ENCODE measurements at places on chromosomes 12 and 14.

DNA sequence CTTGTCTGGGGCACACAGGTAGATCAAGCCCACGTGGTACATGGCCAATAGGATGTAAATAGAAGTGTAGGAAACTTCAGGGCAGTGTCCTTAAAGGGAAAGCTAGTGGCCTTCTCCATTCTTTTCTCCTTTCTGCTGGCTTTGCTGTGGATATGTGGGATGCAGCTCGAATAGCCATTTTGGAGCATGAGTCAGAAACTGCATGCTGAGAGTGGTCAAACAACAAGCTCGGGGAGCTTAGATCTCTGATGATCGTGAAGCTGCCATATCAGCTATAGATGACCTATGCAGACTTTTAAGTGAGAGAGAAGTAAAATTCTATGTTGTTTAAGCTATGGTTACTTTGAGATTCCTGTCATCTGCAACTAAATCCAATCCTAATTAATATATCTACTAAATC lies 241.3 kb upstream of the DAAM1 start:
- no peak for DNase-seq

DNA sequence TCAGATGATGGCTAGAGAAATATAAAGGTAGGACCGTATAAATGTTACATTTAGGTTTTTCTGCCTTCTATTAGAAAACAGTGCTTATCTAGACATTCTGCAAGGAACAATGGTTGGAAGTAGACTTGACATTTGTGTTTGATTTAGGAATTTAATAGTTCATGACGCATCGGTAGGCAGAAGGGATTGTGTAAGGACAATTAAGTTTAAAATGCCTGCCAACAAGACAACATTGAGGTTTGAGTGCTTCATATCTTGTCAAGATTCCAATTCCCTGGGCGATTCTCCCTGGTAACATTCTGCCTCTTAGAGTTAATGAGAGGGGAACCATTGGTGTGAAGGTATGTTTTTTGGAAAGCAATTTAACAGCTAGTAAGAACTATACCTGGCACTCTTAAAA lies 186.8 kb upstream of the RBM19 start:
- peak; percentile 52 for DNase-seq

DNA sequence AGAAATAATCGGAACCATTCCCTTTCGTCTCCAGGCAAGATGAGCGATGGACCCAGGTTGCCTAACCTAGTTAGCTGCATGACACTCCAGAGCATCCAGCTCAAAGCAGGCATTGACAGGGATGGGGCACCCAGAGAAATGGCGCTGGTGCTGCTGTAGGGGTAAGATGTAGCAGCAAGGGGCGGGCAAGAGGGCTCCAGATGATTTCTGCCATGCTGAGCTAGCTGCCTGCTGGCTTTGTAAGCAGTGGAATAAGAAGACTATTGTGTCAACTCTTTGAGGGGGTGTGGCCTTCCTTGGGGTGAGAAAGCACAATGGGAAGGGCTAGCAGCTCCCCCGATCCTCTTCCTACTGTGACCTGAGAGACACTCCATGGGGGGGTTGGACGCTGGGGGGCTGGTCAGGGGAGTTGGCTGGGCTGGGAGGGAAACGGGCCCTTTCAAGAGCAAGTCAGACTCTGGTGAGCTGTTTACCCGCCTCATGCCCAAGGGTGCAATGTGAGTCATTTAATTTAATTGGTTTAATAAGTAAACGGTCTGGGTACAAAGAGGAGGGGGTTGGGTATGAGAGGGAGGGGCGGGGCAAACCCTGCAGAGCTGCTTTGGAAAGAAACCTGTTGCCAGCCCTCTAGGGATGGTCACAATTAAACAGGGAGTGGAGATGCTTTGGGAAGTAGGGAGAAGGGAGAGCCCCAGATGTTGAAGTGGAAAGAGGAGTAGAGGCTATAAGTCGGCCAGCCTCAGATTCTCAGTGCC lies 50.5 kb downstream of the B4GALNT3 start:
- DNase-seq: no peak

DNA sequence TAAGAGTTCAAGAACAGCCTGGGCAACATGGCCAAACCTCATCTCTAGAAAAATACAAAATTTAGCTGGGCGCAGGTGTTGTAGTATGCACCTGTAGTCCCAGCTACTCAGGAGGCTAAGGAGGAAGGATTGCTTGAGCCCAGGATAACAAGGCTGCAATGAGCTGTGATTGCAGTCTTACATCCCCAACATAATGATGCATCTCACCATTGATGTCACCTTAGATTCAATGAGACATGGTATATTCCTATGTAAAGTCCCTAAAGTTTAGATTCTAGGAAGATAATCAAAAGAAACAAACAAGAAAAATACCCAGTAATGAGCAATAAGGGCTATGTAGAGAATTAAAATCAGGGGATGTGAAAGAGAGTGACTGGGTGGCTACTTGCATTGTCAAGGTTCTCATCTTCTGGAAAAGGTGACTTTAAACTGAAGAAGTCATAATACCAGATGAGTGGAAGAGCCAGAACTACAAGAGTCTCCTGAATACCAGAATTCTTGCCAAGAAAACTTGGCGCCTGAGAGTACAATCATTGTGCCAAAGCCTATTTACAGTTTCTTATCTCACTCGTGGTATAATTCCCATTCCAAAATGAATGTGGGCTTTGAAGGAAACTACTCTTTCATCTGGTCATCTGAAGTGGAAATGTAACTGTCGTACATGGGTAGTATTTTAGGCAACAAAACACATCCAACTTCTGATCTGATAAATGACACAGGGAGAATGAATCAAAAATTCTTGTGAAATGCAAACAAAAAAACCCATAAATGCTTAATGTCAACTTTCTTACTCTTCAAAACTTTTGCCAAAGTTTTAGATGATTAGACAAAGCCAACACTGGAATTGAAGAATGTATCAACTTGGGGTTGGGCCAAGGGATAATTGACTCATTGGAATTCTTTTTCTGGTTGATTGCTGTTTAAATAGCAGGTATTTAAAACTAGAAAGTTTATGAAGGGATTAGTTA lies 81.1 kb upstream of the ST8SIA1 start:
- DNase-seq: peak; percentile 1

DNA sequence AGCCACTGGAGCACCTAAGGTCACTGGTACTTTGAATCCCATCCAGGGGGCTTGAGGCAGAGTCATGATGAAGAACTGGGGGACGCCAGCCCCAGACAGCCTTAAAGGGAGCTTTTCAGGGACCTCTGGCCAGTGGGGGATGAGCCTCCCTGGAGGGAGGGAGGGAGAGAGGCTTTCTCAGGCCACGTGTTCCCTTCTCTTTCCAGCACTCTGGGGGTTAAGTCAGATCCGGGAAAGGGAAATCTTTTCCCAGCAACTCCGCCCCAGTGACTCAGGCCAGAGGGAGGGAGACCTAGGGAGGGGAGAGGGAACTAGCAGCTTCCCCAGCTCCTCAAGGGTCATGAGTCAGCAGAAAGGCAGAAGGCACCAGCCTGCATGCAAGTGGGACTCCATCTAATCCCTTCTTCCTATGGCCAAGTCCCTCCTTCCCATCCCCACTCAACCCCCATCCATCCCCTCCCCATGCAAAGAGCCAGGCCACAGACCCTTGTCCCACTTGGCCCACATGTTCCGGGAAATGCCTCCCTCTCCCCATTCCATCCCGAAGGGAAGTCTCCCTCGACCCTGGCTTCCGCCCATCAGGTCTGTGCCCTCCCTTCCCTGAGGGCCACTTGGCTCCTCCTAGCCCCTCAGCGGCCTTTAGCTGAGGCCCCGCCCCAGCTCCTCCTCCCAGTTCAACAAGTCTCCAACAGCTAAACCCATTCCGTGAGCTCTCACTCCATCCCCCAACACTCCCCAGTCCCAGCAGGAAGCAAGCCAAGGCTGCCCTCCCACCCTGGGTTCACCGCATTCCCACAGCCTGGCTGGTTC lies 5.6 kb downstream of the TNFRSF1A start:
- peak; percentile 99 for DNase-seq

DNA sequence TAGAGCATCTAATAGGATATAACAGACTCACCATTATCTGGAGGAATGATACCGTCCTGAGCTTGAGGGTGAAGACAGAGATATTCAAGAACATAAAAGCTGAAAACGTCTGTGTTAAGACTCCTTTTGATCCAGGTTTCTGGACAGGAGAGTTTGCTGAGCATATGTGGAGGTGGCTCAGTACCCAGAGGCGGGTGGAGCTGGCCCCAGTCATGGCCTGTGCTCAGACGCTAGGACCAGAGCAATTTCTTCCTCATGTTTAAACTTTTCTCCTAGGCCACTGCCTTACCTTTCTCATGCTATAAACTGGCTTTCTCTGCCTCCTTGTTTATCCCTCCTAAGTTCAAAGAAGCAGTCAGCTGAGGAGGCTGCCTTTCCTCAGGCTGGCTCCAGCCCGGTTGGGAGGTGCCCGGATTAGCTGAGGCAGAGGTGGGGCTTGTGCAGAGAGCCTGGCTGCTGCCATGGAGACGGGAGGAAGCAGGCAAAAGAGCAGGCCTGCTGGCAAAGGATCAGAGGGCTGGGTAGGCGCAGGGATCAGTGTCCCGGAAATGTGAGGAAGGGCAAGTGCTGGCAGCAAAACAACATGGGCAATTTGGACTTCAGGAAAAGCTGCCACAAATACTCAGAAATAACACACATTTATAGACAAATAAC lies 13.7 kb downstream of the COA8 start:
- DNase-seq: peak; percentile 87

DNA sequence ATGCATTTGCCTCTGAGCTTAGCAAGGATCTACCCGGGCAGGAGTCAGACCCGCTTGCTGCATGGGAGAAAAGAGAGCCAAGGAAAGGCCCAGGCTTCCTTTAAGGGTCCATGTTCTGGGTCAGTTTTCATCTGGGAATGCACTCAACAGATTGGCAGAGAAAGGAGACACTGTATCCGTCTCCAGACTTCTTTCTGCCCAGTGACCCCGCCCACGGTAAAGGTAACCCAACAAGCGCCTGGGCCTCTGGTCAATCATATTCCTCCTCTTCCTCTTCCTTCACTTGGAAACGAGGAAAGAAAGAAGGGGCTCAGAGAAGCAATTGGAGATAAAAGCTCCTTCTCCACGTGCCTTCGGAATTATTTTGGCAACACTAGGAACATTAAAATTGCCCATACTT lies 27.1 kb upstream of the TCP11L2 start:
- DNase-seq: no peak

DNA sequence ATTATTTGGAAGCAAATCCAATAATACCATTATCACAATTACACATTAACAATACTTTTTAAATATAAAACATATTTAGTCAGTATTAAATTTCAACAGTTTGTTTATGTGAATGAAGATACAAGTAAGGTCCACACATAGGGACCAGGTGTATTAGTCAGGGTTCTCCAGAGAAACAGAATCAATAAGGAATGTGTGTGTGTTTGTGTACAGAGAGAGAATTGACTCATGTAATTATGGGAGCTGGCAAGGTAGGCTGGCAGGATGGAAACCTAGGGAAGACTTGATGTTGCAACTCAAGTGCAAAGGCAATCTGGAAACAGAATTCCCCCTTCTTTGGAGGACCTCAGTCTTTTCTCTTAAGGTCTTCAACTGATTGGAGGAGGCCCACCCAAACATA lies 123.2 kb upstream of the OTX2 start:
- DNase-seq: no peak

- DNase-seq: no peak
These were observed 48.8 kb downstream of the A2M start for GRCh38 chr12:9066755-9067423.

DNA sequence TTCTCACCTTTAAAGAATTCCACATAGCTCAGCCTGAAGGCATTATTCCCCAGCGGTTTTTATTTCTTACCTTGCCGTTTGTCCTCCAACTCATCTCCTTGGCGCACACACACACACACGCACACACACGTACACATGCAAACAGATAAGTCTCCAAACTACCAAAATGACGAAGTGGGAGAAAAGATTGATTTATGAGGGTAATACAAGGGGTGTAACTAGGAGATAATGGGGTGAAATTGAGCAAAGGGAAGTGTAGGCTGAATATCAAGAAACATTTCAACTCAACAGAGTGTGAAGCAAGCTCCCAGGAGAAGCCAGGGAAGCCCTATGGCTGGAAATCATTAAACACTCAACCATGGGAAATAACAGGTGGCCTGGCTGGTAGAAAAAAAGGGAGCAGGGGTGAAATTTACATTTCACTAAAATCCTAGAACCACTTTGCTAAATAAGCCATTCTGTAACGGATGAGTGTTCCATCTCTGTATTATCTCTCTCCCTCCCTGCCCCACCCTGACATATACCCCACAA lies 41.0 kb downstream of the GRIN2B start:
- DNase-seq: no peak

DNA sequence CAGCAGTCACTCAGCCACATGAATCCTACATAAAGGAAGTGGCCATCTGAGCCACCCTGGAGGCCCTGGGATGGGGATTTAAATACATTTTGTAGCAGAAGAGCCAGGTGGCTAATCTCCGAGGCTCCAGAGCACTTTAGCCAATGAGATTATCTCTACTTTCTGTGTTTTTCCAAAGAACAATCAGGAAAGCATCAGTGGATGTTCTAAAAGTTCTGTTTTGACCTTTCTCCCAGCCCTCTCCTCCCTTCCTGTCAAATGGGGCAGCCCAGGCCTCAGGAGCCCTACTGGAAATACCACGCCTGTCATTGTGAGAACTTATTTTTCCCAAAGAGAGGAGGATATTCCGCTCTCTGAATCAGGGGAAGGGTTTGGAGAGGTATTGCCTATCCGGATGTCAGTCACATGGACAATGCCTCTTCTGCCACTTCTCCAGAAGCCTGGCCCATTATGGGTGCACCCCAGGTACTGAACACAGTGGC lies 336.8 kb upstream of the FKBP4 start:
- DNase-seq: no peak

DNA sequence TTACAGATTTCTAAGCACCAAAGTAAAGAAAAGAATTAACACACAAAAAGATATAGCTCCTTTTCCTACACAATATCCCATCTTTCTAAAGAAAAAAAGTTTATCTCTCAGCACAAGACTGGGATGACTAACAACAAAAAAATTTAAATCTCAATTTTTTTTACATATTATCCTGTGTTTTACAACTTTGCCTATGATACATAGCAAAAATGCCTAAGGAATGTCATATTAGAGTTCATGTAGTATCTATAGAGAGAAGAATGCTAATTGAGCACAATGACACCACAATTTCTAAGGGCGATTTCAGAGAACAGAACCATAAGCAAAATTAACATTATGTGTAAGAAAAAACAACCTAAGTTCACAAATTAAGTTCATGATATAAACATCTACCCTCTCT lies 16.3 kb downstream of the C2CD5 start:
- DNase-seq: peak; percentile 78
